ENCODE measurements at places on chromosomes 3 and 15. TPM values are rescaled to one million over a fixed set of nuclear protein-coding genes. Genes with fewer than 3 reads are reported as not detected.

DNA sequence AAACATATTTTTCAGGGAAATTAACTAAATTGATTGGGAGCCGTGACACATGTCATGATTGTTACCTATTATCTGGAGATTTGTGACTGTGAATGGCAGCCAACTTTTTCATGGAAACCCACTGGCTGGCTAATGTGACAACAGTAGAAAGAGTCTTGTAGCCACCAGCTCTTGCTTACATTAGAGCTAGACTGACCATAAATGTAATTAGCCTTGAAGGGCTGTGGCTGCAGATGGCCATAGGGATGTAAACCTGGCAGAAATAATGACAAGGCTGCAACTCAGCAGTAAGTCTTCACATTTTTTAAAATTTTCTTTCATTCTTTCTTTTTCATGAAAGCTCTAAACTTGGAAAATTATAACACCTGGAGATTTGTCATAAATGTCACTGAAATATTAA lies 168.2 kb upstream of the ROBO2 start:
- H3K4me3 ChIP-seq, result no peak overlapping the region
- no peak for DNase-seq
- no peaks in the 10 kb centered on the region for H3K36me3 ChIP-seq
- no peak overlapping the region for H3K27ac ChIP-seq

PAK6 gene
- 0.76 TPM for polyA plus RNA-seq

- H3K27me3 ChIP-seq, result peaks cover 4% of the 10 kb centered on the region
- no peak overlapping the region for H3K27ac ChIP-seq
- no peak for DNase-seq
- H3K36me3 ChIP-seq, result no peaks in the 10 kb centered on the region
- no peak overlapping the region for H3K4me3 ChIP-seq
Observed at GRCh38 chr15:62847900-62848489, 194.6 kb upstream of the TPM1 start.

- DNase-seq, result no peak
- no peaks in the 10 kb centered on the region for H3K36me3 ChIP-seq
- no peaks in the 10 kb centered on the region for H3K27me3 ChIP-seq
Observed at GRCh38 chr15:55654561-55655031, 66.5 kb upstream of the PYGO1 start.

DNA sequence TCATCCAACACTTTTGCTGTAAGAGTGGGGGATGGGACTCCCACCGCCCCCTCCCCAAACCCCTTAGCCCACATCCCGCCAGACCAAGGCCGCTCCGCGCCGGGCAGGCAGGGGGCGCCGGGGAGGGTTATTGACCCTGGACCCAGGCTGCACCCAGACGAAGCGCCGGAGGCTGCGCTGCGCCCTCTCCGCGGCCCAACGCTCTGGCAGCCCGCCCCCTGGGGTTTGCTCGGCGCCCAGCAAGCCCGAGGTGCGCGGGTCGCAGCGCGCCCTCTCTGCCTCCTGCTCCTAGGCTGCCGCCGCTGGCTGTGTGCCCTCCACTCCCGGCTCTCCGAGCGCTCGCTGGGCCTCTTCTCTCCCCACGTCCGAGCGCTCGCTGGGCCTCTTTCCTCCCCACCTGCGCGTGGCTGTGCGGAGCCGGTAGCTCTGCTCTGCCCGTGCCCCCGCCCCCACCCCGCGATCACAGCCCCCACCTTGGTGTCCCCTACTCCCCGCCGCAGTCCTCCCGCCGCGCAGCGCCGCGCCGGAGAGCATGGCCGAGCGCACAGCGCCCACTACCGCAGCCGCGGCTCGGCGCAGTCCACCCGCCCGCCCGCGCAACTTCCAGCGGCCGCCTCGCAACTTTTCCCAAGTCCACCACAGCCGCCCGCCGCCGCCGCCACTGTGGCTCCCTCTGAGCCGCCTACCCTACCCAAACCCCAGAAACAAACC lies 1.2 kb downstream of the MECOM start:
- peaks cover 5% of the 10 kb centered on the region for H3K4me1 ChIP-seq
- no peak for DNase-seq
- H3K27ac ChIP-seq, result no peak overlapping the region
- peak overlapping the region; percentile 60 for H3K4me3 ChIP-seq
- peaks cover 20% of the 10 kb centered on the region for H3K27me3 ChIP-seq

GRCh38 chr3:67683522-67683921 lies 29.1 kb upstream of the SUCLG2 start:
- H3K4me3 ChIP-seq, result no peak overlapping the region
- H3K36me3 ChIP-seq, result no peaks in the 10 kb centered on the region
- DNase-seq, result no peak
- no peak overlapping the region for H3K27ac ChIP-seq
- H3K4me1 ChIP-seq, result peaks cover 24% of the 10 kb centered on the region

DNA sequence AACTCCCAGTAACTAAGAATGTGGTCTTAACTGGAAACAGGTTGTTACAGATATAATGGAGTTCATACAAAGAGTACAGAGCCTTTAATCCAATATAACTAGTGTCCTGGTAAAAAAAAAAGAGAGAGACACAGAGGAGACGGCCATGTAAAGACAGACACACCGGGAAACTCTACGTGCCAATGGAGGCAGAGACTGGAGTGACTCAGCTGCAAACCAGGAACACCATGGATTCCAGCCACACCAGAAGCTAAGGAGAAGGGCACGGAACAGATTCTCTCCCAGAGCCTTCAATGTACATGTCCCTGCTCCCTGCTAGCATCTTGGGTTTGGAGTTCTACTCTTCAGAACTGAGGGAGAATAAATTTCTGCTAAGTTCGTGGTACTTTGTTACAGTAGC lies 4.5 kb downstream of the RNF168 start:
- no peaks in the 10 kb centered on the region for H3K4me1 ChIP-seq
- H3K27me3 ChIP-seq, result no peaks in the 10 kb centered on the region
- DNase-seq, result no peak
- peak overlapping the region; percentile 99 for H3K4me3 ChIP-seq
- H3K27ac ChIP-seq, result no peak overlapping the region

DNA sequence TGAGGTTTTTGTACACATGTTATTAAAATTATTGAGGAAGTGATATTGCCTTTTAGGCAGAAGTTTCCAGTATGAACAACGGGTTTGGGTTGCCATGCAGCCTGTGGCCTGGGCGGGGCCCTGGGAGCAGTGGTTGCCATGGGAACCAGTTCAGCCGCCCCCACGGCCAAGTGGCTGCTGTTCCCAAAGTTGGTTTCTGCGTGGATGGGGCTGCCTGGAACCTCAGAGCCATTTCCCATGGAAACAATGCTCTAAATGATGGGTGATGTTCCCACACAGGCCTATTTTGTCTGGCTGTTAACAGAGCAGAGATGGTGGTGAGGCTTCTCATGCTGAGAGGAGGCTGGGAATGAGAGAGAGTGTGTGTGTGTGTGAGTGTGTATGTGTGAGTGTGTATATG lies 19.5 kb downstream of the MRAS start:
- peaks cover 9% of the 10 kb centered on the region for H3K27me3 ChIP-seq
- no peak overlapping the region for H3K4me3 ChIP-seq
- no peak overlapping the region for H3K27ac ChIP-seq
- no peak for DNase-seq

GNB4 gene
- 1.8 TPM for polyA plus RNA-seq

All from GM12878 (cell line).